CD4-positive, alpha-beta T cell treated with Interleukin-15 for 4 hours (primary cell): ENCODE measurements at places on chromosomes 12 and 14.

DNA sequence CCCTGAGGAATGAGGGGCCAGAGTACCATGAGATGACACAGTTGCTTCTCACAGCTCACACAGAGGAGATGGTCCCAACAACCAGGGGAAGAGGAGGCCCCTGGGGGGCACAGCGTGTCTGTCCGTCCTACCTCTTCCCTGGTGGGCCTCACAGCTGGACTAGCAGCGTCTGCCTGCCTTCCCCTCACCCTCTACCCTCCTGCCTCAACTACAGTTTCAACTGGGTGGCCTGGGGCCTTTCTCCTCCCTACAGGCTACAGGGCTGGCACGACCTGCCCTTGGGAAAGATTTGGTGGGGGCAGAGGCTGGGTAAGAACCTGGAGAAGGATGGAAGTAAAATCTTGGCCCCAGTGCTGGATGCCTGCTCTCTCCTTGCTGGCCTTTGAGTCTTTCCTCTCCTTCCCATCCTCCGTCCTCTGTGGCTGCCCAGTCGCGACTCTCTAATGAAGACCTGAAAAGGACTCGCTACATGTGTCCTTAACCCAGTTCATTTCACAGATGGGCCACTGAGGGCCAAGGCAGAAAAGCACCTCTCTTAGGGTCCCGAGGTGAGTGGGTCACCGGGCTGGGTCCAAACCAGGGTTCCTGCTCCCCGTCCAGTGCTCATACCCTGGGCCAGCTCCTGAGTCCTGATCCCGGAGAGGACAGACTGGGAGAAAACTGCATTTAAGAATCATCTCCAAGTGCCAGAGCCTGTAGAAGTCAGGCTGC lies 232.5 kb downstream of the BCL11B start:
- DNase-seq: no peak

- DNase-seq: no peak
These were observed 509.8 kb downstream of the GLT1D1 start for GRCh38 chr12:129363041-129363440.

- DNase-seq: no peak
These were observed 47.5 kb downstream of the GARIN6 start for GRCh38 chr12:99695050-99695449.

- DNase-seq: no peak
These were observed 22.7 kb upstream of the ULK1 start for GRCh38 chr12:131871677-131872076.

GRCh38 chr12:33245434-33245833 lies 194.2 kb downstream of the SYT10 start:
- no peak for DNase-seq

GRCh38 chr12:119204131-119204530 lies 25.4 kb downstream of the HSPB8 start:
- DNase-seq: no peak

GRCh38 chr12:46770501-46771183 lies 55.2 kb downstream of the SLC38A4 start:
- DNase-seq: no peak

- no peak for DNase-seq
These were observed 29.8 kb upstream of the C14orf180 start for GRCh38 chr14:104549536-104550339.

DNA sequence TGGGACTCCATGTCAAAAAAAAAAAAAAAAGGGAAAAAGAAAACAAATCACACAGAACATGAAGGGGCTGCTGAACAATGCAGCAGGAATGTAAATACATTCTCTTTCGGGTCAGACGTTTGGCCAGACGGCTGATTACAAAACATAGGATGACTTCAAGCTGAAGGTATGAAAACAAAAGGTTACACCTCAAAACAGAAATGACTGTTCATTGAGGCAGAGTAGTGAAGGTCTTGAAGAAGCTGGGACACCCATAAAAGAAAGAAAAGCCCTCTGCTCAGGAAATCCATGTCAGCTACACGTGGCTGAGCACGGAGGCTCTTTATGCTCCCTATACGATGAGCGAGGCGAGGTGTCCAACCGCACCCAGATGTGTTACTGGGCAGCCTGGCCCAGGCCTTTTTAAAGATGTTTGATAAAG lies 37.7 kb downstream of the FGD4 start:
- no peak for DNase-seq

DNA sequence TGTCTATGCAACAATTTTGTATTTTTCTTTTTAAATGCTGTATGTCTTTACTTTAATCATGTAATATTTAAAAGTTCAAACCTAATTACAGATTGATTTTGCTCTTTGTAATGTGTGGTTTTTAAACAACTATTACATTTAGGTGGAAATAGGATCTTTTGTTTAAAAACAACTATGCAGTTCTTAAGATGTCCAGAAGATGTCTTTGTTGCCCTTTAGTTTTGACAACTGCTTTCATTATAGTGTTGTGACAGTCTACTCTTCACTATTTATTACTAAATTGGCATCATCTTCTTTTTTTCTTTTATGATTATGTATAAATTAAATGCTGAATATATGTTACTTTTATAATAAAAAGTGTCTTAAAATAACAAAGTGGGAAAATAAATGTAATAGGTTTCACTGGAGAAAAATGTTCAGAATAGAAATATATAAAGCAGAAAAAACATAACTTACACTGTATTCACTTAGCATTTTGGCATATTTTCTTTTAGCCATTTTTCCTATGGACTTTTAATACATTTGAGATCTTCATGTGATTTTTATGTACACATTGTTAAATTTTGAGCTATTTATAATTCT lies 27.1 kb upstream of the PCNX4 start:
- peak; percentile 41 for DNase-seq

- DNase-seq: no peak
These were observed 40.8 kb upstream of the DCD start for GRCh38 chr12:54689034-54689372.

- DNase-seq: no peak
These were observed 51.3 kb upstream of the RERGL start for GRCh38 chr12:18141048-18141982.

- no peak for DNase-seq
These were observed 350.4 kb downstream of the TMEM121 start for GRCh38 chr14:105876829-105877228.

DNA sequence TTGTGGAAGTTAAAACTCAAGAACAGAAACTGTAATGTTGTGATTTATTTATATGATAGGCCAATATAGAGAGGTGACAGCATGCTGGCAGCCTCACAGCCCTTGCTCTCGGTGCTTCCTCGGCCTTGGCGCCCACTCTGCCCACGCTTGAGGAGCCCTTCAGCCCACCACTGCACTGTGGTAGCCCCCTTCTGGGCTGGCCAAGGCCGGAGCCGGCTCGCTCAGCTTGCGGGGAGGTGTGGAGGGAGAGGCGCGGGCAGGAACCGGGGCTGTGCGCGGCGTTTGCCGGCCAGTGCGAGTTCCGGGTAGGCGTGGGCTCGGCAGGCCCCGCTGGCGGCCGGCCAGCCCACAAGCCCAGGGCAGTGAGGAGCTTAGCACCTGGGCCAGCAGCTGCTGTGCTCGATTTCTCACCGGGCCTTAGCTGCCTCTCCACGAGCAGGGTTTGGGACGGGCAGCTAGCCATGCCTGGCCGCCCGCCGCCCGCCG lies 65.8 kb upstream of the SLC8A3 start:
- DNase-seq: no peak

- no peak for DNase-seq
These were observed 79.1 kb upstream of the EGLN3 start for GRCh38 chr14:34029921-34030334.

- DNase-seq: no peak
These were observed 34.7 kb upstream of the YY1 start for GRCh38 chr14:100203962-100204834.

- DNase-seq: no peak
These were observed 19.4 kb upstream of the KRT18 start for GRCh38 chr12:52929538-52929937.

- no peak for DNase-seq
These were observed 653.5 kb downstream of the FSCB start for GRCh38 chr14:43853541-43853940.

GRCh38 chr14:89207925-89208328 lies 209.1 kb downstream of the FOXN3 start:
- no peak for DNase-seq

DNA sequence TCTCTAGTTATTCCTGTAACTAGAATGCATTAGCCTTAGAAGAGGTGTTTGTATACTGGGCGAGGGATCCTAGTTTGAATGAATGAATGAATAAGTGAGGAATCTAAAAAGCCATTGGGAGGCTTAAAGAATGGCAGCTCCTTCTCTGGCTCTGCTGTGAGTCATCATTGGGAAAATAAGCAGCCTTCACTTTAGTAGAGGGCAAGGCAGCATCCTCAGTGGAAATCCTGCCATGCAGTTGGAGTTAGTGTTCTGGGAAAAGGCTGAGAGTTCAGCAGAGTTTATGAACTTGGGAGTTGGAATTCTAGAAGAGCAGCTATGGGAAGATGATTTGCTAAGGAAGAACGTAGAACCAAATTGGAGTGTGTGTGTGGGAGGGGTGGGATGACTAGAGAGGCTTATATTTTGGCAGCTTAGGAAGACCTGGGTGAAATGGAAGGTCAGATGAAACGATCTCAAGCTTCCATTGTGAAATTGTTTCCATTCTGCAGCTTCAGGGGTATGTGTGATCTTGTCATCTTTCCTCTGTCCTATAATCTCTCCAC lies 120.8 kb downstream of the PTCSC3 start:
- no peak for DNase-seq

DNA sequence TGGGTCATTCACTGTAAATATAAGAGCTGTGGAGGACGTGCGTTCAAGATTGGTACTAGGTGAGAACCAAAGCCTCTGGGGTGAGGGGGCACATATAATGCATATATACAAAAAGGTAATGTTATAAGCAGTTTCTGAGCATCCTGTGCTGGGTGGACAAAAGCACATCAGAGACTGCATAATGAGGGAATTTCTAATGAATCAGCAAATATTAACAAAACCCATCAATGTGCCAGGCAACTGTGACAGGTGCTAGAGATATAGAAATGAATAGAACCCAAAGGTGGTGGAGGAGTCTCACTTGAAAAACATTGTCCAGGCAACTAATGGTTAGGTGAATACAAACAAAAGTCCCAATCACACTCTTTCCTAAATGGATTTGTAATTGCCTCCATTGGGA lies 74.7 kb downstream of the GPR65 start:
- DNase-seq: no peak
